Stomach (tissue), 19 donors: ENCODE measurements at places on chromosomes 2 and 18. TPM values are rescaled to one million over a fixed set of nuclear protein-coding genes. Genes with fewer than 3 reads are reported as not detected.

DNA sequence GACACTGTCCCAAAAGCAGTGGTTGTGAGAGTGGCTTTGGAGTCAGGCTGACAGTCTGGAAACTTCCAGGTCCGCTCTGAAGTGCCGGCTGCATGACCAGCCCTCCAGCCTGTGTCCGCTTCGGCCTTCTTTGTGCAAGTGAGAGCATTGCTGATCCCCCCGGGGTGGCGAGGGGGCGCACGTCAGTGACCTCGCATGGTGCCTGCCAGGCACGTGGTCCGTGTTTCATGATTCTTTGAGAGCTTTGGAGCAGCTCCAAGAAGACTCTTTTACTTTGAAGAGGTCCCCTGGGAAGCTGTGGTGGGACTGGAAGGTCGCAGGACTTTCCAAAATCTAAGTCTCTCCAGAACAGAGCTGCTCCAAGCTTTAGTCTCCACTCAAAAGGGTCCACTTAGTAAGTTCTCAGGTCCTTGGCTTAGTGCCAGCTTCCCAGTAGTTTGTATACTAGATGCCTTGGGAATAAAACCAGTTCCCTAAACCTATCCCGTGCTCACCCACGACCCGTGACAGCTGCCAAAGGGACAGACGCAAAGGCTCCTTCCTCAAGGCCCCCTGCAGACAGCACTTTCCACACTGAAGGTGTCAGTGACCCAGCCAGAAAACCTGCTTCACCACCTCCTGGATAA lies 68.8 kb downstream of the ADI1 start:
- DNase-seq = peak; percentile 38
- H3K4me3 ChIP-seq = no peak overlapping the region
- no peaks in the 10 kb centered on the region for H3K4me1 ChIP-seq
- no peaks in the 10 kb centered on the region for H3K27me3 ChIP-seq
- no peak overlapping the region for H3K27ac ChIP-seq

The PTPRN gene
- total RNA-seq = not detected

The PEX13 gene
- total RNA-seq = 31.4 TPM

The LRRC30 gene
- total RNA-seq = not detected

The DOCK10 gene
- 29.2 TPM for total RNA-seq

- peaks cover 11% of the 10 kb centered on the region for H3K36me3 ChIP-seq
- DNase-seq = no peak
- H3K4me1 ChIP-seq = no peaks in the 10 kb centered on the region
- no peak overlapping the region for H3K4me3 ChIP-seq
Observed at GRCh38 chr2:8893474-8893873, 56.1 kb upstream of the KIDINS220 start.

- H3K36me3 ChIP-seq = no peaks in the 10 kb centered on the region
- H3K27me3 ChIP-seq = no peaks in the 10 kb centered on the region
- DNase-seq = no peak
Observed at GRCh38 chr2:141313972-141314371, 816.8 kb downstream of the LRP1B start.

DNA sequence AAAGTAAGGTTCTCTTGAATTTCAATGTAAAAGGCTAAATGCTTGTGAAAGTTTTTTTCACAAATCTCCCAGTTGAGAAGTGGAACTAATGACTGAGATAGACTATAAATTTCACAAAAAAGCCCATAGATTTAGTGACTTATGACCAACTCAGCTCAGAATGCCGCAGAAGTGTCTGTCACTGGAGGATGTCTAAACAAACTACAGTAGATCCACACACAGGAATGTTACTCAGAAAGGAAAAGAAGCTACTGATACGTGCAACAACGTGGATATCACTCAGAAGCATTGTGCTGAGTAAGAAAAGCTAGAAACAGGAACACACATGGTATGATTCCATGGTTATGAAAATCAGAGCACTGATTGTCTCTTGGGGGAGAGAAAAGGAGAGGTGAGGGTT lies 151.9 kb downstream of the DOCK10 start:
- H3K36me3 ChIP-seq = no peaks in the 10 kb centered on the region
- H3K4me3 ChIP-seq = no peak overlapping the region
- DNase-seq = no peak
- H3K27ac ChIP-seq = no peak overlapping the region

GRCh38 chr2:74385396-74385795 lies 5.3 kb upstream of the DCTN1 start:
- H3K27me3 ChIP-seq = no peaks in the 10 kb centered on the region
- peaks cover 67% of the 10 kb centered on the region for H3K4me1 ChIP-seq

GRCh38 chr2:199973703-199974102 lies 18.3 kb downstream of the MAIP1 start:
- no peaks in the 10 kb centered on the region for H3K4me1 ChIP-seq
- H3K27ac ChIP-seq = no peak overlapping the region
- H3K4me3 ChIP-seq = no peak overlapping the region
- H3K36me3 ChIP-seq = no peaks in the 10 kb centered on the region

- peaks cover 82% of the 10 kb centered on the region for H3K36me3 ChIP-seq
- H3K27me3 ChIP-seq = no peaks in the 10 kb centered on the region
- peak; percentile 89 for DNase-seq
- H3K4me3 ChIP-seq = no peak overlapping the region
- peaks cover 11% of the 10 kb centered on the region for H3K4me1 ChIP-seq
Observed at GRCh38 chr2:96832754-96833507, 10.9 kb downstream of the ANKRD23 start.

The EMX1 gene
- not detected for total RNA-seq

The FBXO41 gene
- total RNA-seq = 4.0 TPM

The VIL1 gene
- total RNA-seq = 0.43 TPM

The CD8B2 gene
- total RNA-seq = not detected

The DNER gene
- 2.3 TPM for total RNA-seq

DNA sequence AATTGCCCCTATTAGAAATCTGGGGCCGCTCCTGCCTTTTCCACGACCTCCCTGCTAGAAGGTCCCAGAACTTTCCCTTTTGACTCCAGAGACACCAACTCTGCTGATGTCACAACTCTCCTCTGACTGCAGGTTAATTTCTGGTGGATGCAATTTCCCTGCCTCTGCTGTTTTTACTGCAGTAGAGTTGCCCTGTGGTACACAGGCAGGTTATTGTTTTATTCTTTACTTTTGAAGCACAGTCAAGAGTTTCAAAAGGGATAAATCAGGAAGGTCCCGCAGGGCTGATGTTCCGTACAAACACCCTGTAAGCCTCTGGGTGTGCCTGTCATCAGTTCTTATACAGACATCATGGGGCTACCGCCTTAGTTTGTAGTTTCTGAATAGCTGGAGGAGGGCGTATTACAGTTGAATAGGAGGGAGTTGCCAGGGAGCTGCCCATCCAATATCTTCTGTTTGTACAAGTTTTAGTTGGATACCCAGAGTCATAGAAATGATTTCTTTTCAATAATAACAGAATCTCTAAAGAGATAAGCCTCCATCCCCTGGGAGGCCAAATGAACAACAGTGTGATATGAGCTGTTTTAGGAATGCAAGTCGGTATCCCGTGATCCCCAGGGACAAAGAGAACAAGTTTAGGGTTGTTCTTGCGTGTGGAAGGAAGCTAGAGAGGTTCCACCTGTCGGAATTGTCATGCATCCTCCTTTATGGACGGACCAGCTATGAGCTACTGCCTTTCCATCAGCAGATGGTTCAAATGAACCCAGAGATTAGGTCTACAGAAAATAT lies 108.4 kb upstream of the COPS8 start:
- H3K4me1 ChIP-seq = peaks cover 7% of the 10 kb centered on the region
- DNase-seq = no peak
- no peak overlapping the region for H3K27ac ChIP-seq

GRCh38 chr2:223735035-223735640 lies 102.2 kb downstream of the AP1S3 start:
- no peak for DNase-seq
- no peaks in the 10 kb centered on the region for H3K27me3 ChIP-seq
- no peak overlapping the region for H3K4me3 ChIP-seq
- peaks cover 4% of the 10 kb centered on the region for H3K4me1 ChIP-seq
- no peak overlapping the region for H3K27ac ChIP-seq

The RAX gene
- not detected for total RNA-seq

The ALKAL2 gene
- 0.45 TPM for total RNA-seq

- H3K4me1 ChIP-seq = peaks cover 15% of the 10 kb centered on the region
- peak overlapping the region; percentile 72 for H3K27ac ChIP-seq
- peak overlapping the region; percentile 37 for H3K4me3 ChIP-seq
- peak; percentile 50 for DNase-seq
- peaks cover 5% of the 10 kb centered on the region for H3K27me3 ChIP-seq
Observed at GRCh38 chr2:241842620-241843211, 16.0 kb downstream of the PDCD1 start.

DNA sequence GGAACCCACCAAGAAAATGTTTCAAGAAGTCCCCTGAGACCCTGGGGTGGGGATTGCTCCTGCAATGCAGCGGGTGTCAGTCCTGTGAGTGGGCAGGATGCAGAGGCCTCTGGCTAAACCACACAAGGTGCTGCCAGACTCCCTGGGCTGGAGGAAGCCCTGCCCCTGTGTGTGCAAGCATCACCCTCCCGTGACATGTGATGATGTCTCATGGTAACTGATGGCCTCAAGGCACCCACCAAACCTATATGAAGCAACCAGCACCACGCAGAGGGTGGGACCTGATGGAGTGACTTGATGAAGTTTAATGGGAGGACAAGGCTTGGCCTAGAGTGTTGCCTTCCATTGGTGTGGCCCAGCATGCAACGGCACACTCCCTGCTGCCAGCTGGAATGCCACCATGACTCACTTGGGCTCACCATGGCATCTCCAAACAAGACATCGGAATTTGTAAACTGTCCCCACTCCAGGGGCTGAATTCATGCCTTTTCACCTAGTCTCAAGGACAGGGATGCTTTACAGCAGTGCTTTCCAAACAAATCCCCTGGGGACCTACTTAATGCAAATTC lies 8.7 kb upstream of the SLC14A1 start:
- no peaks in the 10 kb centered on the region for H3K27me3 ChIP-seq
- no peak overlapping the region for H3K4me3 ChIP-seq
- H3K4me1 ChIP-seq = no peaks in the 10 kb centered on the region
- no peak for DNase-seq
- H3K27ac ChIP-seq = no peak overlapping the region

The NUP35 gene
- 43.3 TPM for total RNA-seq

The XDH gene
- 4.1 TPM for total RNA-seq

DNA sequence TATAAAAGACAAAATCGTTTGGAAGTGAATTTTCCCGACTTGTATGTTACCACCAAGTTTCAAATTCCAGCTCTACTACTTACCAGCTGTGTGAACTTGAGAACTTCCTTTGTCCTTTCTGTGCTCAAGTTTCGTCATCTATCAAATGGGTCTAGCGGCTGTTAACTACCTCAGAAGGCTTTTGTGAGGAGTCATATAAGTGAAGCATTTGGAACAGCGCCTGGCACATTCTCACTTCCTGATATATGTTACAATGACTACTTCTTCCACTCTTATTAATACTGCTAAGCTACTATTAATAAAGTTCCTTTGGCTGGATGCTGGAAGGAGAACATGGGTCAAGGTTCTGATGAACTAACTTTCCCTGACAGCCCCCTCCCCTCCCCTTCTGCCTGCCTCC lies 104.5 kb downstream of the MEIS1 start:
- no peak overlapping the region for H3K4me3 ChIP-seq
- no peaks in the 10 kb centered on the region for H3K36me3 ChIP-seq
- H3K4me1 ChIP-seq = no peaks in the 10 kb centered on the region
- H3K27ac ChIP-seq = peak overlapping the region; percentile 53
- H3K27me3 ChIP-seq = no peaks in the 10 kb centered on the region

The RAPGEF4 gene
- total RNA-seq = 23.7 TPM

- no peak overlapping the region for H3K27ac ChIP-seq
- DNase-seq = no peak
- no peaks in the 10 kb centered on the region for H3K4me1 ChIP-seq
- no peaks in the 10 kb centered on the region for H3K27me3 ChIP-seq
Observed at GRCh38 chr2:150859162-150859561, 371.7 kb upstream of the RND3 start.

The ANKRD44 gene
- 24.8 TPM for total RNA-seq

DNA sequence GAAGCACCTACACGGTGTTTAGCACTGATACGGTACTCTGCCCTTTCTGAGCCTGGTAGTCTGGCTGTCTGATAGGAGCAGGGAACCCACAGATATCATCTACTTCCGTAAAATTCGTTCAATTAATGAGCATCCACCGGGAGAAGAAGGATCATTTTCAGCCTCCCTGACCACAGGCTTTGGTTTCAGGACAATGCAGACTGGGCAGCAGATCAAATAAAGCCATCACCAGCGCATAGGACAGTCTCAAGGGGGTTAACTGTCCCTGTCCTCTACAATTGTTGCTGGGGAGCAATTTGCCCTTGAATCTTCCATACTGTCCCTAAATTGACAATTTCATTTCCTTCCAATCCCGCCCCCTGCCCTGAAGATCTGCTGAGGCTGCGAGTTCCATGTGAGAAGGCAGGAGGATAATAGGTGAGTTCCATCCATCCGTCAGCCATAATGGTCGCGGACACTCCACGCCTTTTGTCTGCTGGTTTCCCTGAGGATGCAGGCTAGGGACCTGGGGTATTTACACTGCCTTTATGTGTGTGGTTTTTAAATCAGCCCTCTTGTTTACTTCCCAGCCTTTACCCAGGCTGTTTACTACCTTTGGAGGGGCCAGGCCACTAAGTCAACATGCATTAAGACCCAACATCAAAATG lies 110.0 kb downstream of the MYCN start:
- no peak for DNase-seq
- no peaks in the 10 kb centered on the region for H3K36me3 ChIP-seq
- H3K27ac ChIP-seq = no peak overlapping the region
- no peaks in the 10 kb centered on the region for H3K27me3 ChIP-seq
- H3K4me3 ChIP-seq = no peak overlapping the region
- H3K4me1 ChIP-seq = no peaks in the 10 kb centered on the region
